ENCODE measurements at places on chromosomes 3 and 15.

DNA sequence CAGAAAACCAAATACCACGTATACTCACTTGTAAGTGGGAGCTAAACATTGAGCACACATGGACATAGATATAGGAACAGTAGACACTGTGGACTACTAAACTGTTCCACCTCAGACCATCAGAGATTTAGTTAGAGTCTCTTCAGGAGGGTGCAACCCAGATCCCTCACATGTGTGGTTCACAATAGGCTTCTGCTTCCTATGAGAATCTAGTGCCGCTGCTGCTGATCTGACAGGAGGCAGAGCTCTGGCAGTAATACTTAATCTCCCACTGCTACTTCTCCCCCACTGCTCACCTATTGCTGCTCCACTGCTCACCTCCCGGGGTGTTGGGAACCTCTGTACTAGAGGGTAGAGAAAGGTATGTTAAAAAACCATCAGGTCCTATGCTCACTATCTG is 533.3 kb downstream of the NSUN3 start:
- DNase-seq, result no peak

DNA sequence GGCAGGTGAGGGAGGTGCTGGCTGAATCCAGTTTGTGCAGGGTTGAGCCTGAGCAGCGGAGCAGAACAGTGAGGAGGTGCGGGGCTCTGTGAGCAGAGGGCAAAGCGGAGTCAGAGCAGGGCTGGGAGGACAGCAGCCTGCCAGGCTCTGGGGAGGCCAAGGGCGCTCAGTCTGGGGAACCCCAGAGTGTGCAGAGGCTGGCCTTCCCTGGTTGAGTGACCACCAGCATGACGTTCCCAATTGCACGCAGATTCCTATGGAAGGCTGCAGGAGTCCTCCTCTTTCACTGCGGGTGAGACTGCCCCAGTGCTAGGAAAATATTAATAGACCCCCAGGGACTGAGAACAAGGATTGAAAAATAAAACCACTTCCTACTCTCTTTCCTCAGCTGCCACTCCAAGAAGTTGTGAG is 13.2 kb downstream of the MRAS start:
- DNase-seq, result no peak

- no peak for DNase-seq
Observed at GRCh38 chr3:121330118-121330517, 215.7 kb downstream of the POLQ start.

DNA sequence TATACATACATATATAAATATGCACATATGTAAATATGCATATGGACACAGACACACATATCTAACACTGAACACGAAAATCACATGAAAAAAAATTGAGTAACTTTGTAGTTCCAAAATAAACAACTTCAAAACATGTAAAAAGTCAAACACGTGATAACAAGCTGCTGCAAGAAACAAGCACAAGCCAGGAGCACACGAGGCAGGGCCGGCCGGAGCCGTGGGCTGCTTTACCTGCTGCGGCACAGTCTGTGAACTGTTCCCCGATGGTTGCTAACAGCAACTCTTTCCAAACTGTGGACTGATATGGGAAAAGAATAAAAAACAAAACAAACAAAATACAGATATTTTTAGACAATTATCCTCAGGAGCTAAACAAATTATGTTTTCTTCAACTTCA is 31.6 kb downstream of the EIF4E3 start:
- no peak for DNase-seq

DNA sequence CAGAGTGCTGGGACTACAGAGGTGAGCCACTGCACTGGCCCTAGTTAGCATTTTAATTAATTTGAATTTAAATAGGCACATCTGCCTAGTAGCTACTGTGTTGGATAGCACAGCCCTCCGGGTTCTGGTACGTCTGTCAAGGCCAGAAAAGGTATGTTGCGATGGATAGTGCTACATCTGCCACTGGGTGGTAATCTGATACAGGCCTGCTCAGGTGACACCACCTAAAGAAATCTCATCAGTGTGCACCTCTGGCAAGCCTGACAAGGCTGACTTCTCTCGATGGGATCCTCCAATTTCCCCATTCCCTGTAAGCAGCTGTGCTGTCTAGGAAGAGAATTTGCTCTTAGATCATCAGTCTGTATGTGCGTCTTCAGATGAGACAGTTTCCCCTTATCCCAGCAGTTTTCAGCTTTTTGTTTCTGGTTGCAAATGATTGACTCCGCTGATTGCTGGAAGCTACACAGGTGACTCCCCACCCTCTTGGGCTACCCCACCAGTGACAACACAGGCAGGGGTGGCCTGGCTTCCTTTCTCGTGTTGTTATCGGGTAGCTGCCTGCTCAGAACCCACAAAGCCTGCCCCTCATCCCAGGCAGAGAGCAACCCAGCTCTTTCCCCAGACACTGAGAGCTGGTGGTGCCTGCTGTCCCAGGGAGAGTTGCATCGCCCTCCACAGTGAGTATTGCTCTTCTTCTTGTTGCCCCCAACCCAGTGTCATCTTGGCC is at the start of gene CCR9:
Gene CCR9, plus strand, starts transcription at position 565 of the 727 bp plus-strand sequence. CDS start 8,391 bp downstream, outside the sequence.
- no peak for DNase-seq

DNA sequence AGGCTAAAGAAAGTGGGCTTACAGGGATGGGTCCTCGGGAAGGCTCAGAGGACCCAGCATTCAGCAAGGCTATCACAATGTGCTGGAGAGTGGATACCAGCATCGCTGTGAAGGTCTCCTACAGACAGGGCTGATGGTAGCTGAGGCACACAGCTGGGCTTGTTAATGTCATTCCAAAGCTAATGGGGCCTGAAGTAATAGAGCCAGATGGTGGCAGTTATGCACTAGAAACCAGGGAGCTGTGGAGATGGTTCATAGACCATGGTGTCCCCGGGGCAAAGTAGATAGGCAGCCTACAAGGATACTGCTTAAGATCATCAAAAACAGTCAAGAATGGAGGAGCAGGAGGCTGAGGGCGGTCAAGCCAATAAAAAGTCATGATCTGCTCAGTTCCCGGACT is 24.8 kb upstream of the BOC start:
- DNase-seq, result no peak

- DNase-seq, result no peak
Observed at GRCh38 chr15:75211436-75212199, 9.9 kb downstream of the C15orf39 start.

GRCh38 chr3:117681619-117682018 is 972.0 kb downstream of the TUSC7 start:
- DNase-seq, result no peak

DNA sequence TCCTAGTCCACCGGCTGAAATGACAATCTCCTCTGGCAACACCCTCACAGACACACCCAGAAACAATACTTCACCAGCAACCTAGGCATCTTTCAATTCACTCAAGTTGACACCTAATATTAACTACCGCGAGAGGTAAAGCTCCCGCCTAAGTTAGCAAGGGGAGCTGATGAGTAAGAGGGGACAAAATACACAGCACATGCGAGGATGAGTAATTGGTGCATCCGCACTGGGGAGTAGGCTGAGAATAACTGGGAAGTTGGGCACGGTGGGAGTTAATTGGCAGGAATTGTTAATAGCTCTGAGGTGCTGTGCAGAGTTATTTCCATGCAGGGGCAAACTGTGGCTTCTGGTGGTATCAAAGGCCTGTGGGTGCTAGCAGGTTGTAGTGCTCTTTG is 14.5 kb upstream of the PLD1 start:
- DNase-seq, result no peak

- DNase-seq, result no peak
Observed at GRCh38 chr3:69671082-69671952, 67.9 kb upstream of the MITF start.

GRCh38 chr3:17753632-17753992 is 11.2 kb upstream of the TBC1D5 start:
- no peak for DNase-seq

- DNase-seq, result no peak
Observed at GRCh38 chr3:95923496-95924210, 890.7 kb upstream of the EPHA6 start.

DNA sequence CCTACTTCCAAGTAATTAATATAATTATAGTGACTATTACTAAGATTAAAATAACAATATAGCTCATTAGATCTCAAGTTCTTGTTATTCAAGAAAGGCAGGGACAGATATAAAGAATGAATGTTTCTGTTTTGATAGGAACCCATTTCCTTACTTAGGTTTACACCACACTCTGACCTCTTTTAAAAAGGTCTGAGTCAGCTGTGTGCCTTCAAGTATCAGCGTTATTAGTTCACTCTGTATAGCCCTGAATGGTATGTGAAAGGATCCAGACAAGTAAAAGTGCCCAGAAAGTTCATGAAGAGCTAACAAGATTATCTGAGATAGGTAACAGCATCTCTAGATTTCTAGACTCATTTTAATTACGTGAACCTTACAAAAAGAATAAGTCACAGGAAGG is 28.9 kb downstream of the PDCD10 start:
- DNase-seq, result no peak

DNA sequence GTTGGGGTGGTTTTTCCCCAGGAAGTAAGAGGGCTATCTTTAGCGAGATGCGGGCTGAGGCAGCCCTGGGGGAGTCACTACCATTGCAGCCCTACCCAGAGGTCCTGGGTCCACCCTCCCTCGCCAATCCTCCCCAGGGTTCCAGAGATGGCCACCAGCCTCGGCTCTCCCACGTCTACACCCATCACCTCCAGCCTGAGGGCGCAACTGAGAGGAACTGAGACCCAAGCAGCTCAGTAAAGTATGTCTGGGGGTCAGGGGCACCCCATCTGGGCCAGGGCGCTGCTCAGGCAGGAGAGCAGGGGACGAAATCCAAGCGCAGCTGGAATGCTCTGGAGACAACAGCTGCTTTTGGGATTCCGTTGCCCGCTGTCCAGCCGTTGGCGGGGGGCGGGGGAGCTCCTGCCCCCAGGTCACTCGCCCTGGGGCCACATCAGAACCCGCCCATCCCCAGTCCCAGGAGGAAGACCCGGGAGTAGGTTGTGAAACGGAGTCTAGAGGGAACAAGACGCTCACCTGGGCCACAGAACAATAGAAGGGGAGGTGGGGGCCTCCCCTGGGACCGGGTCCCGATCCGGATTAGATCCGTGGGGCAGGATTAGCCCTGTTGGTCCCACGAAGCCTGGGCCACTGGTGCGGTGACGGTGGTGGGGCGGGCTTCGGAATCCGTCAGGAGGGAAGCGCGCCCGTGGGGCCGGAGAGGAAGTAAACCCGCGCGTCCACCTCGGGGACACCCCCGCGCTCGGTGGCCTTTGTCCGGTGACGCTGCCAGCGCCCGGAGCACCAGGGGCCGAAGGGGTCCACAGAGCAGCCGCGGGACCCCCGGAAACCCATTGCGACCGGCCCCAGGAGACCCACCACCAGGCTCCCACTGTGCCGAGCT is 1.4 kb upstream of the NDUFAF3 start:
- DNase-seq, result peak; percentile 43

DNA sequence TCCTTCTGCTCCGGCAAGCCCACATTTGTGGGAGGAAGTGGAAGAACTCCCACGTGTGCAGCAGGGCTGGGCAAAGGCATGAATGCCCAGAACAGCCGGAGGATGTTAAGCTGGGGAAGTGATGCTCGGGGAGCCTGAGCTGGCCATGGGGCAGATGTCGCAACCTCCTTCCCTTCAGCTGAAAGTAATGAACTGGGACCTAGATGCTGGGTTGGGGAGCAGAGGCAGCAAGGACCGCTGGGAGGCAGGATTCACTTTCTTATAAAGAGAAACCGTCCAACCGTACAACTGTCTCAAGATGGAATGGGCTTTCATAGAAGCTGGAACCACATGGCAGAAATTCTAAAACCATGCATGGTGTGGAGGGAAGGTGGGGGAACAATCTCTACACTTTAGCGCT is 290.9 kb downstream of the OCA2 start:
- DNase-seq, result no peak

DNA sequence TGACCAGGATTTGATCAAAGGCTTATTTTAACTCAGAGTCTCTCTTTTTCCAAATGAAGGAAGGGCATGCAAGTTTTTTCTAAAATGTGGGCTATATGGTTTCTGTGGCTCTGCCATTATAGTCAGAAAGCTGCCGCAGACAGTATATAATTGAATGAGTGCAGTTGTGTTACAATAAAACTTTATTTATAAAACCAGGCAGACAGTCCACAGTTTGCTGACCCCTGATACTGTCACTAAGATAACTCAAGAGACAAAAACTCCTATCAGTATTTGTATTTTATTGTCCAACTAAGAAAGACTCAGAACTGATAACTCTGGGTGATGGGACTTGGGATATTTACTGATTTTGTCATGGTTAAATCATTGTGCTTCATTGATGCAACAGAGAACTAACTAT is 4.9 kb downstream of the ALDH1A2 start:
- no peak for DNase-seq

- no peak for DNase-seq
Observed at GRCh38 chr15:45873781-45874180, 239.0 kb downstream of the SQOR start.

- no peak for DNase-seq
Observed at GRCh38 chr3:10219737-10220136, 28.5 kb upstream of the TATDN2 start.

GRCh38 chr3:64666171-64666588 is 21.6 kb downstream of the ADAMTS9 start:
- DNase-seq, result no peak

DNA sequence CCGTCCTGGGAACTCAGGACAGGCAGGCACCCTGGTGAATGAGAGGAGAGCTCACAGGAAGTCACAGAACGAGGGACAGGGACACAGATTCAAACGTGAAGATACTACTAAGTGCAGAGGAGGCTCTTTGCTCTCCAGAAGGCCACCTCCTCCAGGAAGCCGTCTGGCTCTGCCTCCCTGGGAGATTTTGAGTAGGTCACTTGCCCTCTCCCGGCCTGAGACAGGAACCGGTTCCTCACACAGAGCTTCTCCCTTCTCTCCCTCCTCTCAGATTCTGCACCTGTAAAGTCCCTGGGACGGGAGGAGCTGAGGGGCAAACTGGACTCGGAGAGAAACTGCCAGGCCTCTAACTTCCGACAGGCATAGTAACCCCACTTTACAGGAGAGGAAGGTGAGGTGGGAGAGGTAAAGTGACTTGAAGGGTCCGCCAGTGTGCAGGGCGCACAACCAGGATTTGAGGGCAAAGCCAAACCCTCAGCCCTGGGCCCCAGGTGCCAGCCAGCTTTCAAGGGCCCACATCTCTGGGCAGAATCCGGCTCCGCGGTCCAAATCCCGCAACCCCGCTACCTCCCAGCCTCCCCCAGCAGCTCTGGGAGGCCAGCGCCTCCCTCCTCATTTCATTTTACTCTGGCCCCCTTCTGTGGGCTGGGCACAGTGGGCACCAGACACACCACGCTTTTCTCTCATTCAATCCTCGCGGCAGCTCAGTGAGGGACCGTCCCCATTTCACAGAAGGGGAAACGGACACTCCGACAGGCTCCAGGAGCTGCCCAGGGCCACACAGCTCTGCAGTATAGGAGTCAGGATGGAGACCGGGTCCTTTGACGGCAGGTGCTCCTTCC is 150.2 kb downstream of the SMAD6 start:
- no peak for DNase-seq

DNA sequence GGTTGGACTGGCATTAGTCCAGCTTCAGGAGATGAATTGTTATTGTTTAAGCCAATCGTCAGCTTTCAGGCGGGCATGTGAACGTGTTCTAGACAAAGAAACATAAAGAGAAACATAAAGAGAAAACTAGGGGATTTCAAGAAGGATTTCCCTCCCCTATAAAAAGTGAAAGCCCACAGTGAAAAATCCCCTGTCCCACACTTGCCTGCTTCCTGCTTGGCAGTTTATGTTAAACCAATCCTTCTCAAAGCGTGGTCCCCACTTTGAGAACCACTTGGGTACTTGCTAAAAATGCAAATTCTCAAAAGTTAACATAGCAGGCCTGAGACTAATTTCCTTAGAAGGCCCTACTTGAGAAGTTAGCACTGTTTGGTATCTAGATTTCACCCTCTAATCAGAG is 293.0 kb upstream of the SOX14 start:
- DNase-seq, result no peak
